ENCODE measurements at places on chromosomes 1 and 21. TPM values are rescaled to one million over a fixed set of nuclear protein-coding genes. Genes with fewer than 3 reads are reported as not detected.

The TRABD2B gene
- 13.3 TPM for total RNA-seq

The S100A16 gene
- 83.4 TPM for total RNA-seq

The OR2G3 gene
- total RNA-seq = not detected

GRCh38 chr21:29726044-29726443 is 213.8 kb downstream of the GRIK1 start:
- DNase-seq = no peak

All from aorta (tissue), 5 donors.